Neuronal stem cell (in vitro differentiated cells): ENCODE measurements at places on chromosomes 4 and X.

GRCh38 chr4:186078981-186079638, 10.2 kb downstream of the TLR3 start:
- peaks cover 12% of the 10 kb centered on the region for H3K4me1 ChIP-seq
- H3K36me3 ChIP-seq: no peaks in the 10 kb centered on the region
- H3K27me3 ChIP-seq: no peaks in the 10 kb centered on the region
- no peak overlapping the region for H3K27ac ChIP-seq

DNA sequence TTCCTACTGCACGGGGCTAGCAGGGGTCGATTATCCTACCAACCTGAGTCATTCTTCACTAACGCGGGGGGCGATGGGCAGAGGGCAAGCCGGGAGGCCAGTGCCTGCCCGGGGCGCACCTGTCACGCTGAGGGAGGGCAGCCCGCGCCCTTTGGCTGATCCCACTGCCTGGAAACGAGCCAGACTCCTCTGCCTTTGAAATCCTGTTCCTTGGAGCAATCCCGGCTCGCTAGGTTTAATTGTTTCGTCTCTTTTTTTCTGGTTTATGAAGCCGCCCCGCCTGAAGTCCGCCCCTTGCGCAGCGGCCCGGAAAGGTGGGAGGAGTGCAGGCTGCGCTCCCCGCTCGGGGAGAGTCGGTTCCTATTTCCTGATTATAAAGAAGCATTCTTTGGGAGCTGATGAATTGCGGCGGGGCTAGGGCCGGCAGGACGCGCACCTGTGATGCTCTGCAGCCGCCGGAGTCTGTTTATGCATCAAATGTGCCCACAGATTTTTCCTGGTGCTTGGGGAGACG, 484.2 kb downstream of the BCOR start:
- H3K27ac ChIP-seq: no peak overlapping the region
- H3K27me3 ChIP-seq: no peaks in the 10 kb centered on the region
- H3K4me3 ChIP-seq: no peak overlapping the region
- H3K36me3 ChIP-seq: no peaks in the 10 kb centered on the region
- DNase-seq: peak; percentile 21
- peaks cover 3% of the 10 kb centered on the region for H3K4me1 ChIP-seq

GRCh38 chr4:38204339-38205035, 244.3 kb downstream of the PTTG2 start:
- no peak overlapping the region for H3K4me3 ChIP-seq
- no peak overlapping the region for H3K27ac ChIP-seq
- DNase-seq: no peak
- H3K4me1 ChIP-seq: no peaks in the 10 kb centered on the region
- H3K27me3 ChIP-seq: peaks cover 11% of the 10 kb centered on the region

- no peak overlapping the region for H3K27ac ChIP-seq
- H3K27me3 ChIP-seq: no peaks in the 10 kb centered on the region
- H3K4me1 ChIP-seq: no peaks in the 10 kb centered on the region
- peak overlapping the region; percentile 85 for H3K4me3 ChIP-seq
- DNase-seq: no peak
- H3K36me3 ChIP-seq: peaks cover 3% of the 10 kb centered on the region
Measured at GRCh38 chrX:49101629-49101984, 21.9 kb upstream of the WDR45 start.

GRCh38 chrX:103941201-103941975, 21.0 kb upstream of the TMSB15B start:
- no peaks in the 10 kb centered on the region for H3K4me1 ChIP-seq
- no peak overlapping the region for H3K4me3 ChIP-seq
- H3K36me3 ChIP-seq: no peaks in the 10 kb centered on the region
- no peak overlapping the region for H3K27ac ChIP-seq

DNA sequence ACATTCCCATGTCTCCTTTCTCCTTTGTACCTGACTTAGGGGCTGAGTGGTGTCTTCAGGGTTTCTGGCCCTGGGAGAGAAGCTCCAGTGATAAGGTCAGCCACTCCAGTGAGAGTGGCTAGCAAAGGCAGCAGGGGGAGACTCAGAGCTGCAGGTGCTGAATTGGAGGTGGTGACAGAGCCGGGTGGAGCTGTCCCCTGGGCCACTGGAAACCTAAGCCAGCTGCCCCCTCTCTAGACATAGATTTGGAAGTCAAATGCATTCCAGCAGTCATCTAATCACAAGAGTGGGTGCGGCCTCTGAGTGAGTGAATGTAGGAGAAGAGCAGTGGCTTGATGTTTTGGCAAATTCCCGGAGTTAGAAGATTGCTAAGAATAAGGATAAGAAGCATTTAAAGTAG, 28.5 kb downstream of the TRIM2 start:
- no peak for DNase-seq
- H3K27me3 ChIP-seq: no peaks in the 10 kb centered on the region
- peaks cover 7% of the 10 kb centered on the region for H3K4me1 ChIP-seq
- no peak overlapping the region for H3K4me3 ChIP-seq
- no peak overlapping the region for H3K27ac ChIP-seq
- H3K36me3 ChIP-seq: no peaks in the 10 kb centered on the region

DNA sequence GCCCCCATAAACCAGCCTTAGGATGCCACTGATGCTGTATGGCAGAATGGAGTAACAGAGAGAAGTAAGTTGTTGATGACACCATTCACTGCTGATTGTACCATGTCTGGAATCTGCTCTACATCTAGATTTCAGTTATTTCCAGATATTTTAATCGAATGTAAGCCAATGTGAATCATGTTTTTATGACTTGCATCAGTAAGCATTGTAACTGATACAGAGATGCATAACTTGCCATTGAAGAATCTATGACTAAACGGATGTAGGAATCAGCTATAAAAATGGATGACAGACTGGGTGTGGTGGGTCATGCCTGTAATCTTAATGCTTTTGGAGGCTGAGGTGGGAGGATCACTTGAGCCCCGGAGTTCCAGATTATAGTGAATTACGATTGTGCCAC, 161.0 kb upstream of the GATB start:
- no peak overlapping the region for H3K27ac ChIP-seq
- no peaks in the 10 kb centered on the region for H3K27me3 ChIP-seq
- no peaks in the 10 kb centered on the region for H3K4me1 ChIP-seq
- H3K36me3 ChIP-seq: no peaks in the 10 kb centered on the region

DNA sequence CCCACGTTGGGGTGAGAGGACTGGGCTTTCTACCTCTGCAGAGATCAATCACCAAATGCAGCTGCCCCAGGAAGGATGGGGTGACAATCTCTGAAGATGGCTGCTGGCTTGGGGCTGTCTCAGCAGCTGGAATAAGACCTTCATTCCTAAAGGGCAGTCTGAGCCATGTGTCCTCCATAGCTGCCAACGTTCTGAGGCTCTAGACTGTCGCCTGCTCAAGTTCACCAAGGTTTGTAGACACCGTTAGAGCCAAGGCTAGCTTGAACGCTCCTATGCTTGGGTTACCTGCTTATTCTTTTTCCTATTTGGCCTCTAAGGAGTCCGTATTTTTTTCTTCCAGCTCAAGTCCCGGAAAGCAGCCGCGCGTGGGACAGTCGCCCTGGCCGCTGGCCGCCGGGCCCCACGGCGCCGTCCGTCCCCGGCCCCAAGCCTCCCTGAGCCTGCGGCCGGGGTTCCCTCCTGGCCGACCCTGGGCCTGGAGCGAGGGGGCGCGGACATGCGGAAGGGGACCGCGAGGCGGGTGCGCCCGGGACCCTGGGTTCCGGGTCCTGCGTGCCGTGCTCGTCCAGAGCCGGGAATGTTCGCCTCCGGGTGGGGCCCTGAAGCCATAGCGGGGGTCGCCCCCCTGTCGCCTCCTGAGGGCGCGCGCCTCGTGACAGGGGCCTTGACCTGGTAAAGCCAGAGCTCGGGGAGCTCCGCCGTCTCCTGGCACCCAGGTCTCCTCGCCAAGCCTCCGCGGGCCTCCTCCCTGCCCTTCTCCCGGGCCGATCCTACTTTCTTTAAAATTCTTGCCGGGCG, 23.3 kb downstream of the MRFAP1 start:
- H3K4me1 ChIP-seq: no peaks in the 10 kb centered on the region
- no peak overlapping the region for H3K4me3 ChIP-seq
- no peak overlapping the region for H3K27ac ChIP-seq
- no peaks in the 10 kb centered on the region for H3K36me3 ChIP-seq
- no peaks in the 10 kb centered on the region for H3K27me3 ChIP-seq

DNA sequence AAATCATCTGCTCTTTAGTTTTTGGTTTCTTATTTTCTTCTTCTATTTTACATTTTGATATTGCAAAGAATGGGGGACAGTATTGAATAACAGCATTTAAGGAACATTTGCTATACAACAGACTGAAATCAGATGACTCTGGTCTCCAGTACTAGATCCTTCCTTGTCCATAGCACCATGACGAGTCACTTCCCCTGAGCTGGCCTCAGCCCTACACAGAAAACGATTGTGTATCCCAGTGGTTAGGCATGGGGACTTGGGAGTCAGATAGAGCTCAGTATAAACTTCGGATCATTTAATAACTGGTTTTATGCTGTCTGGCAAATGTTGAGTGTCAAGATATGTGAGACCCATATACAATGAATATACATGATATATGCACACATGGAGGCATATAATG, 44.7 kb upstream of the BEX4 start:
- no peak overlapping the region for H3K27ac ChIP-seq
- no peaks in the 10 kb centered on the region for H3K4me1 ChIP-seq

DNA sequence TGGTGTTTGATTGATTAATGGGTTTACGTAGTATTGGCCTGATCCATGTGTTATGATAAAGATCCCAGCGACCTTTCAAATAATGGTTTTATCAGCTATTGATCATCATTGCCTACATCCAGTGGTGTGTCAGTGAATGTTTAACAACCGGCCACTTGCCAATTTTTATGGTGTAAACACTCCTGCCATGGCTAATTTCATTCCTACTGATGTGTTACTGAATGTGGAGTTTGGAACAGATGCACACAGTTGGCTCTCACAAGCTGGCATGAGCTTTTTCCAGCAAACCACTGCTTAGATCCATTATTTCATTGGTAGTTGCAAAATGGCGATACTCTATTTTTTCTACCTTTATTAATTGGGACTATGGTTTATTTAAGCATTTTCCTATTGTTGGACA, 139.9 kb downstream of the REPS2 start:
- no peak overlapping the region for H3K4me3 ChIP-seq
- no peak overlapping the region for H3K27ac ChIP-seq
- no peaks in the 10 kb centered on the region for H3K36me3 ChIP-seq
- no peak for DNase-seq

GRCh38 chr4:2413821-2414610, 4.4 kb downstream of the ZFYVE28 start:
- H3K4me3 ChIP-seq: no peak overlapping the region
- no peaks in the 10 kb centered on the region for H3K36me3 ChIP-seq
- DNase-seq: no peak
- H3K27ac ChIP-seq: no peak overlapping the region

DNA sequence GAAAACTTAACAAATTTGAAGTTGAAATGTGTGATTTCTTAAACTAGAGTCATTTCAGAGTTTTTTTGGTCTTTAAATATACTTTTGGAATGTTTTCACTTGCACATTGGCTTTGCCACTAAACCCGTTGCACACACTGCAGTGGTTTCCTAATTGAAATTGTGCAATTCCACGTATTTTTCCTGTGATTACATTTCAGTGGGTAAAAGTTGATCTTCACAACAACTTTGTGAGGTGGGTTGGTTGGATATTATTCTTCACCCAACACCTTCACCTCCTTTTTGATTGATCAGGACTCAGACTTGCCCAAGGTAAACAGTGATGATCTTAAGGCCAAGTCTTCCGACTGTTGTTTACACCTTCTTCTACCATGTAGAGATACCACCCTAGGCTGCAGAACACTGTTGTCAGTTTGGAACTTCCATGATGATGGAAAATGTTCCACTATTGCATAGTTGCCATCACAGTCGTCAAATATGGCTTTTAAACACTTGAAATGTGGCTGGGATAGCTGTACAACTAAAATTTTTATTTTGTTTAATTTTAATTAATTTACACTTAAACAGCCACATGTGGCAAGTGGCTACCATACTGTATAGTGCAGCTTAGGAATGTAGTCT, 13.7 kb downstream of the SEPTIN11 start:
- no peaks in the 10 kb centered on the region for H3K36me3 ChIP-seq
- no peak overlapping the region for H3K4me3 ChIP-seq
- no peak for DNase-seq
- peaks cover 18% of the 10 kb centered on the region for H3K4me1 ChIP-seq
- no peaks in the 10 kb centered on the region for H3K27me3 ChIP-seq

GRCh38 chrX:101263766-101264165, 27.4 kb downstream of the TAF7L start:
- peaks cover 4% of the 10 kb centered on the region for H3K36me3 ChIP-seq
- no peak overlapping the region for H3K4me3 ChIP-seq
- no peaks in the 10 kb centered on the region for H3K4me1 ChIP-seq
- H3K27ac ChIP-seq: no peak overlapping the region

DNA sequence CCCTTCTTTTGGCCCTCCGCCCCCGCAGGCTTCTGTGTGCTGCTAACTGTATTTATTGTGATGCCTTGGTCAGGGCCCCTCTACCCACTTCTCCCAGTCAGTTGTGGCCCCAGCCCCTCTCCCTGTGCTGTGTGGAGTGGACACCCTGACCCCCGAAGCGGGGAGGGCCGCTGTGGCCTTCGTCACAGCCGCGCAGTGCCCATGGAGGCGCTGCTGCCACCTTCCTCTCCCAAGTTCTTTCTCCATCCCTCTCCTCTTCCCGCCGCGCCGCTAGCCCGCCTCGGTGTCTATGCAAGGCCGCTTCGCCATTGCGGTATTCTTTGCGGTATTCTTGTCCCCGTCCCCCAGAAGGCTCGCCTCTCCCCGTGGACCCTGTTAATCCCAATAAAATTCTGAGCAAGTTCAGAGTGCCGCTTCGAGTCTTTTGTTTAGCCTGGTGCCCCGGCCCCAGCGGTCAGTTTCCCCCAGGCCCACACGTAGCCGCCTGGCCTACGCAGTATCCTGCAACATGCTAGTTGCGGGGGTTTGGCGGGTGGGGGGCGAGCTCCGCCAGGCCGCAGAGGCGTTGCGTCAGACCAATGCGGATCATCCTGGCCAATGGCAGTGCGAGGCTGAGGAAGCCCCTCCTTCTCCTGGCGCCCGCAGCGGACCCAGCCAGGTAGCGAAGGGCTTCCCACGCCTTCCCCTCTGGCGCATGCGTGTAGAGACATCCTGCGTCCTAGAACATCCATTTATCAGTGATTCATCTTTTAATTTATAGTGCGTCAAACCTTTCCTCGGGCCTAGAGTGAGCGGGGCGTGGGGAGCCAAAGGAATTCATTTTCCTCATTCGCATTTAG, 5.6 kb upstream of the KANTR start:
- peaks cover 23% of the 10 kb centered on the region for H3K36me3 ChIP-seq
- no peak for DNase-seq
- H3K27me3 ChIP-seq: no peaks in the 10 kb centered on the region
- peaks cover 2% of the 10 kb centered on the region for H3K4me1 ChIP-seq

- peaks cover 24% of the 10 kb centered on the region for H3K4me1 ChIP-seq
- no peaks in the 10 kb centered on the region for H3K36me3 ChIP-seq
Measured at GRCh38 chr4:140234697-140235060, 80.7 kb upstream of the MAML3 start.

GRCh38 chrX:124395145-124395880, 49.0 kb downstream of the SH2D1A start:
- DNase-seq: no peak
- no peaks in the 10 kb centered on the region for H3K27me3 ChIP-seq
- no peak overlapping the region for H3K27ac ChIP-seq
- no peaks in the 10 kb centered on the region for H3K36me3 ChIP-seq
- H3K4me3 ChIP-seq: no peak overlapping the region
- no peaks in the 10 kb centered on the region for H3K4me1 ChIP-seq
